ENCODE measurements at places on chromosomes 12 and 14. TPM values are rescaled to one million over a fixed set of nuclear protein-coding genes. Genes with fewer than 3 reads are reported as not detected.

The GNG2 gene
- total RNA-seq: 10.0 TPM

The EFCAB11 gene
- total RNA-seq: 7.1 TPM

The HECTD1 gene
- total RNA-seq: 212 TPM

The RTN1 gene
- total RNA-seq: 5.2 TPM

The GPX2 gene
- total RNA-seq: 342 TPM

The CPNE6 gene
- 1.5 TPM for total RNA-seq

The OAS2 gene
- total RNA-seq: 27.5 TPM

The NPFF gene
- not detected for total RNA-seq

The GLT8D2 gene
- total RNA-seq: 13.3 TPM

The MARS1 gene
- 327 TPM for total RNA-seq

The NRIP2 gene
- total RNA-seq: 3.6 TPM

The PLEKHD1 gene
- total RNA-seq: 0.10 TPM

The CLEC9A gene
- total RNA-seq: 0.57 TPM

The POTEM gene
- total RNA-seq: not detected

Data from ureter (tissue), 1 donor.